ENCODE measurements at places on chromosomes 2 and 18. TPM values are rescaled to one million over a fixed set of nuclear protein-coding genes. Genes with fewer than 3 reads are reported as not detected.

GRCh38 chr2:201406077-201406662 lies 45.1 kb downstream of the TRAK2 start:
- DNase-seq: peak; percentile 70

DNA sequence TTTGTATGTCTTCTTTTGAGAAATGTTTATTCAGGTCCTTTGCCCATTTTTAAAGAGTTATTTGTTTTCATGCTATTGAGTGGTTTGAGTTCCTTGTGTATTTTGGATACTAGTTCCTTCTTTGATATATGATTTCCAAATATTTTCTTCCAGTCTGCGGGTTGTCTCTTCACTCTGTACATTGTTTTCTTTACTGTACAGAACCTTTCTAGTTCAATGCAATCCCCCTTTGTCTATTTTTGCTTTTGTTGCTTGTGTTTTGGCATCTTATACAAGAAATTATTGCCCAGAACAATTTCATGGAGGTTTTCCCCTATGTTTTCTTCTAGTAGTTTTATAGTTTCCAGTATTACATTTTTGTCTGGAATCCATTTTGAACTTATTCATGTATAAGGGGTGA lies 62.5 kb upstream of the ACVR1C start:
- DNase-seq: no peak

DNA sequence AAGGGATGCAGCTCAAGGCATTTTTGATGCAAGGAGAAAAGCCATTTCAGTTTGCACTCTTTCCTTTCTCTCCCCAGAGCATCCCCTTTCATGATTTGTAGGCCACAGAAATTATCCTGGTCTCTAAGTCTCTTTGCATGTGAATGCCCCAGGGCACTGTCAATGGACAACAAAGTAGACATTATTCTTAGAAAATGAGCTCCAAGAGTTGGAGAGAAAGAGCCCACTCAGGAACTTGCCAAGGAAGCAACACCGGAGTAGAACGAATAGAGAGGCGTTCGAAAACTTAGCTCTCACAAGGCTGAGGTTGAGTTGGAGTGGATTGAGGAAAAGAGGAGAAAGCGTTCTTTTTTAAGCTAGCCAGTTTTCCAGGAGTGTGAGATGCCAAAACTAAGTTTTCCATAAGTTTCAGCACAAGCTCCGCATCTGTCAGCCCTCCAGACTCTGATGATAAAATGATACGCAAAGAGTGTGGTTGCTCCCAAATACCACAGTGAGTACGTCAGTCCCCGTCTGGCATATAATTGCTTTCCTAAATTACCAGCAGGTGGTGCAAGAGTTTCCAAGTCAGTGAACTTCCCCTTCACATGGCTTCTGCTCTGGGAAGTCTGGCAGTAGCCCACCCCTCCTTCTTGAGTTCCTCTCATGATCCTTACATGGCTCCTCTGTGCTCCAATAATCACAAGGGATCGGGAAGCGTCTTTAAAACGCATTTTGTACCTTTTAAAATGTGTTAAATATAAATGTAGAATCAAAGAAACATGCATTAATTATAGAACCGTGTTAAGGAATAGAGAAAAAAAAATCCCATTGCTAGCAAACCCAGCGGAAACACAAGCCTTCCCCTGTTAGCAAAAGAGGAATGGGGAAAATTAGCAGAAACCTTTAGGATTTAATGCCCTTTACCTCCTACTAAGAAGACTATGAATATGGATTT lies 1060.6 kb upstream of the FANCL start:
- DNase-seq: peak; percentile 56

GRCh38 chr2:109662889-109663288 lies 48.7 kb downstream of the SOWAHC start:
- DNase-seq: no peak

DNA sequence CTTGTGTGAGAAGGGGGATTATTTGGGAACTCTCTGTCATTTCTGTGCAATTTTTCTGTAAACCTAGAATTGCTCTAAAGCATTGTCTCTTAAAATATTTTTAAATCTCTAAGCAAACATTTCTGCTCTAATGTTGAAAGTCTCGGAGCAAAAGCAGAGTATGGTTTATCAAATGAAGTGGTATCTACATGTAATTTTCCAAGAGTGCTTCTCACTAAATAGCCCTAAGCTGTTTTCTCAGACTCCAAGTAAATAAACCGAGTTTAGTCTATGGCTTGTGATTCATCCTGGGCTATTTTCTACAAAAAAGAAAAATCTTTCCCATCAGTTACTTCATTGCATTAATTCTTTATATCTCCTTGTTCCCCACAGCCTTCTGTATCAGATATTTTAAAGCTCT lies 90.8 kb downstream of the METTL4 start:
- peak; percentile 88 for DNase-seq

GRCh38 chr2:227191367-227191766 lies 26.9 kb downstream of the COL4A3 start:
- DNase-seq: peak; percentile 49

DNA sequence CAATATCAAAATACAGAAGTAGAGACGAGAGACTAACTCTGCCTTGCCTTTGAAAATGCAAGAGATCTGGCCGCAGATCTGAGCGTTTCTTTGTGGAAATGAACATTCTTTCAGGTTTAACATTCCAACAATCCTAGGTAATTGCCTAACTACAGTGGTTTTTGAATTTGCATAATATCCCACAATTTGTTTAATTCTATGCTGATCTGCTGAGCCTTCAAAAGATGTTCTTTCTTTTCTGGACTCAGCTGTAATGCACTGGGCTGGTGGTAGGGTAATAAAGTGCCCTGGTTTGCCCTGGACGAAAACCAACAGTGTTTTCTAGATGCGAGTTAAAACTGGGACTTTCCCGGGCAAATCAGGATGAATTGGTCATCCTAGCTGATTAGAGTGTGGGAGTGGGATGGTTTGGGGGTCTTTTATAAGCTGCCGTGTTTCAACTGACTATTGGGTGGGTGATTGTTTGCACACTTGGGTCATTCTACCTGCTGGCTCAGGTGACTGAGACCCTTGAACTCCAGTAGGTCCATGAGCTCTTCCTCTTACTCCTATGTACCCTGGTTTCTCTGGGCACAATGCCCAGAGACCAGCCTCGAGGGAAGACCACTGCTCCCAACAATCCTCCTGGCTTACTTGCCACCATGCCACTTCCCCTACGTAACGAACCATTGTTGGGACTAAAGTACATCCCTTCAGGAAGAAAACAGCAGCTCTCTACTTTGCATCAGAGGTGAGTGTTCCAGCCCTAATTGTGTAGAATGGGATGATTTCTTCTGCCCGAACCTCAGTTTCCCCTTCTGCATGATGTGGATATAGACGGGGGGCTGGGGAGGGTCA lies 3.4 kb upstream of the PAX8 start:
- DNase-seq: peak; percentile 93

GRCh38 chr2:37738266-37738885 lies 66.9 kb upstream of the CDC42EP3 start:
- DNase-seq: no peak

- DNase-seq: no peak
Observed at GRCh38 chr18:2983296-2983695, 29.6 kb downstream of the LPIN2 start.

DNA sequence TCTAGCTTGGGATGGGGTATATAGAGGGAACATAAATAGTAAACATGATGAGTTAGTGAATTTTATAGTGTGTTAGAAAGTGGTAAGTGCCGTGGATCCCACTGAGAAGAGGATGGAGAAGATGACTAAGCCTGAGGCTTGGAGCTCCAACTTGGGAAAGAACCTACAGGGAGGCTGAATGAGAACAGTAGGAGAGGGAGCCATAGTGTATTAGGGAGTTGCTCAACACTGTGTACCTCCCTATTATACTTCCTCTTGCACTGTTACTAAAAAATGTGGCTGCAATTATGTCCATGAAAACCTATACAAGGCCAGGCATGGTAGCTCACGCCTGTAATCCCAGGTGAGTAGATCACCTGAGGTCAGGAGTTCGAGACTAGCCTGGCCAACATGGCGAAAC lies 2.9 kb upstream of the SLC19A3 start:
- no peak for DNase-seq

DNA sequence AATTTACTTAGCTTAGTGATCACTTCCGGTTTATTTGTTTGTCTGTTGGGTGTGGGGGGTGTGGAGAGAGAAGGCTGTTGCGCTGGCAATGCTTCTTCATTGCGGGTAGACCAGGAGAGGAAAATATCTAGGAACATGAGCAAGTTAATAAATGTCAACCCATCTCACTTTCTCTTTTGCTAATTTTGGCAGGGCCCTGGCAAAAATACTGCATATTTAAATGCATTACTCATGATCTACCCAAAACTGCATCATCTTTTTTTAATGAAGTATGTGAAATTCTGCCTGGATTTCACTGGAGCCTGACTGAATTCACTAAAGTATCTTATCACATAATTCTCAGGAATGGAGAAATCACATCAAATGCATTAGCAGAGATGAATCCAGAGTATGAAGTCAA lies 1131.0 kb upstream of the NXPH2 start:
- DNase-seq: no peak

The ANKRD62 gene
- not detected for total RNA-seq

The RUFY4 gene
- not detected for total RNA-seq

The CRYBA2 gene
- total RNA-seq: not detected

The NT5DC4 gene
- total RNA-seq: not detected

The SPAG16 gene
- 20.8 TPM for total RNA-seq

The CTNNA2 gene
- not detected for total RNA-seq

The NEURL3 gene
- total RNA-seq: 1.1 TPM

The GKN1 gene
- total RNA-seq: not detected

The CFC1 gene
- not detected for total RNA-seq

The NYAP2 gene
- total RNA-seq: 2.3 TPM

The TMX3 gene
- total RNA-seq: 62.1 TPM

The TMBIM1 gene
- total RNA-seq: 132 TPM

The HAAO gene
- not detected for total RNA-seq

The LOXL3 gene
- total RNA-seq: 43.9 TPM

Data from M059J (cell line).